ENCODE measurements at places on chromosomes 1 and 21.

- DNase-seq: no peak
Observed at GRCh38 chr1:234582681-234583301, 27.2 kb downstream of the IRF2BP2 start.

- no peak for DNase-seq
Observed at GRCh38 chr1:218686258-218686657, 341.1 kb downstream of the TGFB2 start.

GRCh38 chr1:32104127-32104526, 3.7 kb upstream of the KPNA6 start:
- DNase-seq: no peak

DNA sequence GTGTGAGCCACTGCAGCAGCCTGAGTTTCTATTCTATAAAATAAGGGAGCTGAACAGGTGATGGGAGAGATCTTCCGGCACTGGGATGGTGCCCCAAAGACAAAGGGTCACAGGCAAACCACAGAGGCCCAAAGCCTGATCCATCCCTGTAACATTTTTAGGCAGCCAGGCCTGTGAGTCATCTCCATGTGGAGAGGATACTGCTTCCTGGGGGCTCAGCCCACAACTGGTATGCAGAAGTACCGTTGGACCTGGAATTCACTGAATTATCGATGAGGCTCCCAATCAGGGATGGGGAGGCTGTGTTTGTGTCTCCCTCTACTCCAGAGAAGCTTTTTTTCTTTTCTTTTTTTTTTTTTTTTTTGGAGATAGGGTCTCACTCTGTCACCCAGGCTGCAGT, 48.8 kb upstream of the WASF2 start:
- DNase-seq: no peak

- DNase-seq: no peak
Observed at GRCh38 chr1:170716835-170717429, 53.0 kb downstream of the PRRX1 start.

GRCh38 chr1:59732214-59732955, 82.4 kb upstream of the HOOK1 start:
- no peak for DNase-seq

GRCh38 chr1:149978547-149979023, 31.9 kb downstream of the OTUD7B start:
- DNase-seq: no peak

DNA sequence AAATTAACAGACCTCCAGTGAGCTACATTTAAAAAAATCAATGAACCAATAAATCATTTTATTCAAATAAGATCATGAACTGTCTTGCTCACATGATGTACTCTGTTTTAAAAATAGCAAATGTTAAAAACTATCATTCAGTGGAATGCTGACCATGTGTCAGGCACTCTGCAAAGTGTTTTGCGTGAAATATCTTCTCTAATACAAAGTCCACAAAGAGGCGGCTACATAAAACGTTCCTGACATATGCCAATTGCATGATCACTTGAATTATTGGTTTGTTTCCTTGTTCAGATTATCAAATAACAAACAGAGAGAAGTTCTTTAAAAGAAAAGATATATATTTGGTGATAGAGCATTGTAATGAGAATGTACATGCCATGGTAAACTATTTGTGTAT, 10.7 kb downstream of the FMO2 start:
- DNase-seq: no peak

DNA sequence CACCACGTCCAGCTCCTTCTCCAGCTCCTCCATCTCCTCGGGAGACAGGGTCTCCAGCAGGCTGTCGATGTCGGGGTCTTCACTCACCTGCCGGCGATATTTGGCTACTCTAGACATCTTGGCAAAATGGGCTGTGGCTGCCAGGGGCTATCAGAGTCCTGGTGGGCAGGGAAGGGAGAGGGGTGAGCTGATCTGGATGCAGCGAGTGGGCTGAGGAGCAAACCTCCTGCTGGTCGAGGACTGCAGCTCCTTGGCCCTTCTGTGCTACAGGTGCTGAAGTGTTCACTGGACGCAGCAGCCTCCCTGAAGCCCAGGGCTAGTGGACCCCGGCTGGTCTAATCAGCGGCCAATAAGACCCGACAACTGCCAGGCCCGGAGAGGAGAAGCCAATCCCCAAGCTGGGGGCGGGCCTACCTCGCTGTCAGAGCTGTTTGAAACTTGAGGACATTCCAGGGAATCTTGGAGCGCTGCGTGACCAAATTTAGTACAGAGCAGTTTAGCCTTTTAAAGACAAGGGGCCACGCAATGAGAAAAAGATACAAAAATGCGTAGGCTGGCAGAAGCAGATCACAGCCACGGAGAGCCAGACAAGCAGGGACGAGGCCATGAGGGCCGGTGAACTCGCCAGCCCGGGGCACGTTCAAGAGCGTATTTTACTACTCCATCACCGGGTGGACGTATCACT, at the start of gene LMOD1:
LMOD1 (minus strand) TSS at position 325 of the 685 bp plus-strand sequence; CDS start at position 117, 208 bp downstream.
- no peak for DNase-seq

DNA sequence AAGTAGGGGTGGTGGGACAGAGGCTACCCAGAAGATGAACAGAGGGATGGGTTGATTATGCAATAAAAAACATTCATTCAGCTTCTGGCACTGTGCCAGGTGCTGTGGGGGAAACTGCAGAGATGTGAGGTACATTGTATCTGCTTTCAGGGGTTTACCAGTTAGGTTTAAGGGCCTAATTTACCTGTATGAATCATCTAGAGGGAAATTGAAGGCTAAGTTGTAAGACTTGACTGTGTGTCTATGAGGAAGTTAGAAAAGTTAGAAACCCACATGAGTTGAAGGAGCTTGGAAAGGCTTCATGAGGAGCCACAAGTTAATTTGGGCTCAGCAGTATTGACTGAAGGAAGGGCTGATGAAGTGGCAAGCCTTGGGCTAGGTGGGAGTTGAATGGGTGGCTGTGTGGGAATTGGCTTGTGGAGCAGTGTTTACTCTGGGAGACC, 36.7 kb upstream of the APOBEC4 start:
- no peak for DNase-seq
